MV-4-11 (cell line): ENCODE measurements at places on chromosomes 2 and 18.

DNA sequence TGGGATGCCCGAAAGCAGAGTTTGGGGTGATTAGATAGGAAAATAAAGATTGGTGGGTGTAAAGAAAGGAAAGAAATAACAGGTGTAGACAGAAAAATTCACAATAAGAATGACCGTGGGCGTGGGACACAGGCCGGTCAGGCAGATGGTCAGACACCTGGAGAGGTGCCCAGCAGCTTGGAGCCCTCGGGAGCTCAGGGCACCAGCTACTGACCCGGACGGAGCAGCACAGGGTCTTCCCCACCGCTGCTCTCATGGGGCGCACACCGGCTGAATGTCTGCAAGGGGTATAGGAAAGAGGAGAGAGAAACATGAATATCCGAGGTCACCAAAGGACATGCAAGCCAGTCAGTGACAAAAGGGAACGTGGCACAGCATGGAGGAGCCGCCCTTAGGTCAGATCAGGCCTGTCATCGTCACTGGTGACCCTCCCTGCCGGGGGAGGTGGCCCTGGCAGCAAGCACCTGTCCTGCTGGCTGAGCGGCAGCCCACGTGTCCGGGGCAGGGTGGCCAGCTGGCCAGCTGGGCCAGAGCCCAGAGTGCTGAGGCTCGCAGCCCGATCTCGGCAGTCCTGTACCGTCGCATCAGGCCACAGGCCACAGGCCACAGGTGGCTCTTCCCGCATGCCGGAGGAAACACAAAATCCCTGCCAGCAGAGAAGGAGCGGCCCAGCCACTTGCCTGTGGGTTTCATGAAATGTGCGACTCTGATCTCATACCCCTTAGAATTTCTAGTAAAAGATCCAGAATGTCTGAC lies 112.0 kb upstream of the NDUFV2 start:
- DNase-seq = no peak

DNA sequence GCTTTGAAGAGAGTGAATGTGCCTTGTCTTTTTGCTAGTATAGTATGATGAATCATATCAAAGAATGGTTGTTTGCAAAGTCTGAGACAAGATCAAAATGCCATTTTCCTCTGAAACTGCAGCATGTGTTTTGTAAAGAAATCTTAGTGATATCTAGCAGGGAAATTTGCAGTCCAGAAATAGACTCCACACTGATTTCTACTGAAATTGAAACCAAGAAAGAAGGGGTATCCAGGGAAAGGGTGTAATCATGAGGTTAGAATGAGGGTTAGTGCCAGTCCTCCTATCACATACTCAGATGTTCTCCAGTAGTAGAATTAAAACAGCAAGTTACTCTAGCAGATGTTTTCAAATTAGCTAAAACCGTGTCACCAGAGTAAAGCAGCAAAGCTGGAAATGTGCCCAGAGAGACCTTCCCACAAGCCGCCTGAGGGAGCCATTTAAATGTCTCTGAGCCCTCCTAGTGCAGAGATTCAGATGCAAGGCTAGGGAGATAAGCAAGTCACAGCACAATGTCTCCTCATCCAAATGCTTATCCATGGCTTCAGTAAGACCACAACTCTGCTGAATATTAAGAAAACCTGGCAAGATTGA lies 4.9 kb downstream of the DLGAP1 start:
- DNase-seq = no peak

- no peak for DNase-seq
Measured at GRCh38 chr2:102553601-102554000, 65.8 kb upstream of the SLC9A2 start.

DNA sequence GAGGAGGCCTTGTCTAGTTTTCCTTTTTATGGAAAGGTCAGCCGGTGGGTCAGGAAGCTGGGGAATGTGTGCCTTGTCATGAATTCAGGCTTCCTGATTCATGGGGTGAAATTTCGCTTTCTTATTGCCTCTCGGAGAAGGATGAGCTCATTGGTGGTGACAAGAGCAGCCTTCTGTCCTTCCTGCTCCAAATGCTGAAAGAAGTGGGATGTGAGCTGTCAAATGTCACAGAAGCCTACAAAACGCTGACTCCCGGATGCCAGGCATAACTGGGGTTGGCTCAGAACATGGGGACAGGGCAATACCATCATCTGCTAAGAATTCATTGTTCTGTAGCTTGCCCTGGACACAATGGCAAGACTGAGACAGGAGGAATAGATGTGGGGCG lies 55.8 kb upstream of the FAM136A start:
- DNase-seq = no peak

DNA sequence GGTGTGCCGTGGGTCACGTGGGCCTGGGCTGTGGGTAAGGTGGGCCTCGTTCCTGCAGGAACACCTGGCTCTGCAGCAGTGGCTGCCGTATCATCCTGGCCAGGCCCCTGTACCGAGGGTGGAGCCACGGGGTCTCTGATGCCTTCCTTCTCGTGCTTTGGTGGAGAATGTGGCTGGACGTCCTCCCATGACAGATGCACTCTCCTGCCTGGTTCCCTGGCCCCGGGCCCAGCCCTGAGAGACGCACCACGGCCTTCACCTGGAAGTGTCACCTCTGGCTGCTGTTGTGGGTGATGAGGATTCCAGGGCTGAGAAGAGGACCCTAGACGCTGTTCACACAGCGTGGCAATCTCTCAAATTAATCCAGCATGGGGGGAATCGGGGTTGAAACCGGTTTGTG lies 49.5 kb downstream of the NFATC1 start:
- no peak for DNase-seq

DNA sequence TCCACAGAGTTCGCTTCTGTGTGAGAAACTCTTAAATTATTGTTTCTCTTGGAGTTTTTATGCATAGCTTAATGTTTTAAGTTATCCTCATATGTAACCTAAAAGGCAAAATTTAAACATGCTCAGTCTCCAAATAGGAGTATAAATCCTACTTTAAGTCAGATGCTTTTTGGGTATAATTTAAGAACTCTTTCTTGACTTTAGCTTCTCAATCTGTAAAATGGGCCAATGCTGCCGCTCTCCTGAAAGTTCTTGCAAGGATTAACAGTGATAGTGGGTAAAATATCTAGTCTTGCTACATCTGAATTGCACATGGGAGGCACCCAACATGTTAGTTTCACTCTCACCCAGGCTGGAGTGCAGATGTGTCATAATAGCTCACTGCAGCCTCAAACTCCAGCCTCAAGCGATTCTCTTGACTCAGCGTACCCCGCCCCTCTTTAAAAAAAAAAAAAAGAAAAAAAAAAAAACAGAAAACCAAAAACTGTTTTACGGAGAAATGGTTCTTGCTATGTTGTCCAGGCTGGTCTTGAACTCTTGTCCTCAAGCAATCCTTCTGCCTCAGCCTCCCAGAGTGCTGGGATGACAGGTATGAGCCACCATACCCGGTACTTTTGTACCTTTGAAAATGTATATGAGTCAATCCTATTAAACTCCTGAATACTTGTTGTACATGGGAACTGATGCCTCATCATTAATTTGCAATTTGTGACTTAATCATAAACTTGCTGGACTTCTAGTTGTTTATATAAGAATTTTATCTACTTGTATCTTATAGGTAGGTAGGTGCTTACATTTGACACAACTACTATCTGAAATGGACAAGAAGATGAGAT lies 1.8 kb downstream of the FBXO48 start:
- peak; percentile 62 for DNase-seq
